ENCODE measurements at places on chromosomes 6 and 20.

DNA sequence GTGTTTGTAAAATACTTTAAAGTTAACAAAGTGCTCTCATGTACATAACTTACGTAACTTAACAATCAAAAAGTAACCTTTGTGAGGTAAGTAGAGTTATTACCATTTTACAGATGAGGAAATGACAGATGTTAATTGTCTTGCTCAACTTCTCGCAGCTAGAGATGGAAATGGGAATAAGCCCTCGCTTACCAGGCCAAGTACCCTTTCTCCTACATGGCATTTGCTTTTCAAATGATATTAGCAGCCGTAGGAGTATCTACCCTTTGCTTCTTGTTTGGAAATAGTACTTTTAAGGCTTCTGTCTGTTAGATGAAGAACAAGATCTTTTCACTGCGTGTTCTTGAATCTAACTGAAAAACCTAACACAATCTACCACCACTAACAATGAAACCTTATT is 15.5 kb downstream of the STX11 start:
- no peak for DNase-seq

DNA sequence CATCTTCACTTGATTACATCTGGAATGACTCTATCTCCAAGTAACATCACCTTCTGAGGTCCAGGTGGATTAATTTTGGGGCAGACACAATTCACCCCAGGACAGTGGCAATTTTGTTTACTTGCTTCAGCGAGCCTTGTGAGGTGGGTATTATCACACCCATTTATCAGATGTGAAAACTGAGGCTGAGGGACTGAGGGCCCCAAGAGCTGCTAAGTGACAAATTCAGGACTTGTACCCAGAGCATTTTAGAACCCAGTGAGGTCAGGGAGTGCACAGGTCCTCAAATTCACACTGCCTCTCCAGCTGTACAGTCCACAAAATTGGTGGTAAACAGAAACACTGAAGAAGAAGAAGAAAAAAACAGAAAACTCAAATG is 125.2 kb upstream of the PMEPA1 start:
- DNase-seq = no peak

- no peak for DNase-seq
Observed at GRCh38 chr6:52103623-52104022, 16.2 kb upstream of the PKHD1 start.

DNA sequence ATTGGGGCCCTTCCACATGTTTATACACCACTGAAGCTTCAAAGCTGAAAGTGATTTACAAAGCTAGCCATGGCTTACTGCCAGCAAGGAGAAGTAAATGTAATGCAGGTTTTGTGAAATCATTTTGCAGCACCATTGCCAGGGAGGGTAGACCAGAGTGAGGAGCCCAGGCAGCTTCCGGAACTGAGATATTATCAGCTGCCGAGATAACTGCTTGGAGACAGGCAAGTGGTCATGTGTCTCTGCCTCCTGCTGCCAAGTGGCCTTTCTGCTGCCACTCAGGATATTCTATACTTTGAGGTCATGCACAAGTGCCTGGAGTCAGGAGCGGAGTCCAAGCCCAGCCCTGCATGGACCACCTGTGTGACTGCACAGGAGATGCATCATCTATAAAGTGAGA is 160.2 kb downstream of the SYNDIG1 start:
- DNase-seq = no peak

GRCh38 chr6:118101220-118101619 is 194.2 kb downstream of the SLC35F1 start:
- DNase-seq = no peak

DNA sequence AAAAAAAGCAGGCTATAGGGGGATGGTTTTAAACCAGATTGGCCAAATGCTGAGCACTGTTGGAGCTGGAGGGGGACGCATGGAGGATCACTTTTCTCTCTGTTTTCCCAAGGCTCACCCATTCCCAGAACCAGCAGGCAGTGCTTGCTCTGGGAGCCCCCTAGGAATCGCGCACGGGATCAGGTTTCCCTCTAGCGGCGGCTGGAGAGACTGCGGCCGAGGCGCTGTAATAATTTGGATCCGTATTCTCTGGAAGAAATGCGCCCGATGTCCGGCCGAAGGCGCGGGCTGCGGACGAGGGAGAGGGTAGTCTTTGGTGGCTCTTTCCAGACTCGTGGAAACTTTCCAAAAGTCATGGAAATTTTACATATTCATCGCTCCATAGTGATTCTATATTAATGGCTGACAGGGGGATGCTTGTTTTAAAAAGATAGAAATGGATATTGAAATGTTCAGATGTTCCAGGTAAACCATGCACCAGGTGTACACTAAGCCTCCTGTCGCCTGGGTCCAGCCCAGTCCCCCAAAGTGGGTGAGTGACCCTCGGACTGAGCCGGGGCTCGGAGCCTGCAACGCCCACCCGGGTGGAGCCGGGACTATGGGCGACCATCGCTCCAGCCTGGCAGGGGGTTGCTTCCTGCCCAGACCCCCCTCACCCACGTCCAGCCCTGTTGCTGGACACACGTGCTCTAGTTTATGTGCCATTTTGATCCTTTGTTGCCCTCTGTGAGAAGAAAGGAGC is 78.7 kb upstream of the PHACTR3 start:
- peak; percentile 68 for DNase-seq

DNA sequence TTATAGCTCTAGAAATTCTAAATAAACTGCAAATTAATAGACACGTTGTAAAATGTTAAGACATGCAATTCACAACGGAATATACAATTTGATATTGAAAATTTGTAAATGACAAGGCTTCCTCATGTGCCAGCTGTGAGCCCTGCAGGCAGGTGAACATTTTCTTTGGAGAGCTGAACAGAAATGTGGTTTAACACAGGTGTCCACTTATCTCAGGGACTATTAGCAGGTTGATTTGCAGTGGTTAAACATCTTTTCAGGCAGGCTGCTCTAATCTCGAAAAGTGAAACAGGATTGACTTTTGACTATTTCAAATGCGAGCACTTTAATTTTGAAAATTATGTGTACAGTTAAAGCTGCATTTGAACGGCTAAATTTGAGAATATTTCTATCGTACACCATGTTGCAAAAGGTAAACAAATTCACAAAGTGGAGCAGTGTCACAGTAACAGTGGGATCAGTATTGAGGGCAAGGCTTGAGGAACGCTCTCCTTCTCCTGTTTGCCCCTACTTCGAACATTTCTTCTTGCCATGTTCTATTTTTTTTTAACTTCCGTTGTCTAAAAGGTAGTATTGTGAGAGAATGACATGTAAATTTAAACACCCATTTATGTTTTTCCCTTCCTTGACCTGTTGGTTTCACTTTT is 210.8 kb downstream of the CDKAL1 start:
- DNase-seq = no peak

DNA sequence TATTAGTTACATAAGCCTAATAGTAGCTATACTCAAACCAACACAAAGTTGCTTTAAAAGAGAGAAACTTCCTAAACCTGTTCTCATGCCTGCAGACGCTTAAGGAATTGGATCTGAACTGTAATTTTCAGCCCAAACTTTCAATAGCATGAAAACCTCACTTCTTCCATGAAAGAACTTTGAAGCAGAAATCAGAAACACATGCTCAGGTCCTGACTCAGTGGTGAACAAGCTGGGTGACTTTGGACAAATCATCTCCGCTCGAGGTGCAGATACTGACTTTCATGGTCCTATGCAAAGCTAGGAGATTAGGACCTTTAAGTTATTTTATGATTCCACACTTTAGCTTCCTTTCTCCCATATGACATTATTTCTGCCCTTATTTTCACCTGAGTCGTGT is 36.5 kb downstream of the NOX3 start:
- peak; percentile 11 for DNase-seq

DNA sequence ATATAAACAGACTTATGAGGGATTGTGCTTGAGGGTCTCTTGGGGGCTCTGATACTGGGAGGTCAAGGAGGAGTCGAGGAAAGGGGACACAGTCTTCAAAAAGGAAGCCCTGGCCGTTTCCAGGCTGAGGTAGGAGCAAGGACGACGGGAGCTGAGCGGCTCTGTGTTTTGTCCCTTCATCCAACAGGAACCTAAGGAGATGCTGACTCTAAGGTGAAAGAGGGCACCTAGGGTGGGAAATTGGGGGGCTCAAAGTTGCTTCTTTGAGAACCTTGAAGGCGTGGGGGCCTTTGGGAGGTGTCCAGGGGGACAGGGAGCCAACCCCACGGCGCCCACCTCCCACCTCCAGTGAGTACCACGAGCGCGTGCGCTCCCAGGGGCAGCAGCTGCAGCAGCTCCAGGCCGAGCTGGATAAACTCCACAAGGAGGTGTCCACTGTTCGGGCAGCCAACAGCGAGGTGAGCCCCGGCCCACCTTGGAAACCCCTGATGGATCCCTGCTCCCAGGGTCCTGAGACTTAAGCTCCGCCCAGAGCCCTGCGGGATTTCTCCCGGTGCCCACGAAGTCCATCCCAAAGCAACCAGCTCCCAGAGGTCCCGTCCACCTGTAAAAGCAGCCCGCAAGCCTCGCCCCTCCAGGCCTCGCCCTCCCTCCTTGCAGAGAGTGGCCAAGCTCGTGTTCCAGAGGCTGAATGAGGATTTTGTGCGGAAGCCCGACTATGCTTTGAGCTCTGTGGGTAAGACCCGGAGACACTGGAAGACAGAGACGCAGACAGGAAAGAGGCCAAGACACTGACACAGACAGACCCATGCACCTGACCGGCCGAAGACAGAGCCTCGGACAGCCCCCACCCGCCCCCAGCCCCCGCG is 2.9 kb downstream of the SPAG4 start:
- DNase-seq = peak; percentile 53

GRCh38 chr6:153553627-153554026 is 422.5 kb upstream of the RGS17 start:
- peak; percentile 21 for DNase-seq

GRCh38 chr6:17798477-17799154 is 91.9 kb upstream of the NUP153 start:
- DNase-seq = no peak

- DNase-seq = no peak
Observed at GRCh38 chr6:7232351-7232750, 80.6 kb downstream of the SSR1 start.

- DNase-seq = no peak
Observed at GRCh38 chr6:31126396-31127175, 6.3 kb upstream of the CDSN start.

- DNase-seq = no peak
Observed at GRCh38 chr6:39008737-39009136, 39.8 kb upstream of the GLP1R start.

DNA sequence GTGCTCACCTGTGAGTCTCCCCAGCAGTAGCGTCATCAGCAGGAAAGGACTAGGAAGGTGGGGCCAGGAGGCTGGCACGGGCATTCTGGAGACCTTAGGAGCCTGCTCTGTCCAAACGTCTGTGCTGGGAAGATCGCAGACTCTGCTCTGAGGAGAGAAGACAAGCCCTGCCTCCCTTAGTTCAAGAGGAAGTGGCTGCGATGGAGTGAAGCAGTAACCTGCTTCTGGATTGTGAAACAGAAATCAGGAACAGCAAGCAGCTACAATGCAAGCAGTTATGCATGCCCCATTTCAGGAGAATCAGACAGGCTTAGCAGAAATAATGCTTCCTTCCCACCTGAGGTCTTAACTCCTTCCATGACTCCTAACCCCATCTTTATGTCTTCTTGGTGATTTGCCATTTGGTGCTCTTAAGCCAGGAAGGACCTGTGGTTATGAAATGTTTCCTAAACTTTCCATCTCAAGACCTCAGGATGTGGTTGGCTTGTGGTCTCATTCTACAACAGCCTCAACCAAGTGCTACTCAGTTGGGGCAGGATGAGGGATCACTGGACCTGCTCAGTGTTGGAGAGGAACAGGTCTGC is at the start of gene SIRPB1:
Gene SIRPB1 (minus strand): TSS at position 149 of the 584 bp plus-strand sequence. CDS start 65 bp downstream, at position 84.
- DNase-seq = peak; percentile 0

DNA sequence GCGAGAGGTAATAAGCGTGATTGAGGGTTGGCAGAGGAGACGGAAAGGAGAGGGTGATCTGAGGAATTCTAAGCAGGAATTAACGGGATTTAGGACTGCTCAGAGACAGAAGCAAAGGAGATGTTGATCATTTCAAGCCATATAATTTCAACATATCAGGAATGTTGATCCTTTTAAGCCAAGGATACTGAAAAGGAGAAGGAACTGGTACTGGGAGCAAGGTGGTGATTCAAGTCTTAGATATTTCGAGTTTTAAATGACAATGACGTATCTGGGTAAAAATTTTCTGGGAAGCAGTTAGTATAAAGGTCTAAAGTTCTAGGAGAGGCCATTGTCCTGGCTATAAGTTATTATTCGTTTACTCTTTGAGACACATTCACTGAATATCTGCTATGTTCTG is 91.3 kb upstream of the OGFRL1 start:
- no peak for DNase-seq

DNA sequence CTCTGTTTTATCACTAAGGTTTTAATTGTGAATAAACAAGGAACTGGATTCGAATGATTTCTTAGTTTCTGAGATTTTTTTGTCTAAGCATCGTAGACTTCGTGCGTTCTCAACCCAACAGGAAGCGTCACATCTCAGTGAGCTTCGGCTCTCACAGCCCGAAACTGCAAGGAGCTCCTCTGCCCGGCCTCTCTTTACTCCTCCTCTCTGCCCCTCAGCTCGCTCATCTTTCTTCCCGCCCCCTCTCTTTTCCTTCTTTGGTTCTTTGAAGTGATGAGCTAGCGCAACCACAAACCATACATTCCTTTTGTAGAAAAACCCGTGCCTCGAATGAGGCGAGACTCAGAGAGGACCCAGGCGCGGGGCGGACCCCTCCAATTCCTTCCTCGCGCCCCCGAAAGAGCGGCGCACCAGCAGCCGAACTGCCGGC is 480 bp upstream of the NT5E start:
- peak; percentile 42 for DNase-seq

- peak; percentile 79 for DNase-seq
Observed at GRCh38 chr6:5398530-5398929, 137.2 kb downstream of the FARS2 start.

- DNase-seq = no peak
Observed at GRCh38 chr6:113979937-113980336, 9.0 kb upstream of the HDAC2 start.

DNA sequence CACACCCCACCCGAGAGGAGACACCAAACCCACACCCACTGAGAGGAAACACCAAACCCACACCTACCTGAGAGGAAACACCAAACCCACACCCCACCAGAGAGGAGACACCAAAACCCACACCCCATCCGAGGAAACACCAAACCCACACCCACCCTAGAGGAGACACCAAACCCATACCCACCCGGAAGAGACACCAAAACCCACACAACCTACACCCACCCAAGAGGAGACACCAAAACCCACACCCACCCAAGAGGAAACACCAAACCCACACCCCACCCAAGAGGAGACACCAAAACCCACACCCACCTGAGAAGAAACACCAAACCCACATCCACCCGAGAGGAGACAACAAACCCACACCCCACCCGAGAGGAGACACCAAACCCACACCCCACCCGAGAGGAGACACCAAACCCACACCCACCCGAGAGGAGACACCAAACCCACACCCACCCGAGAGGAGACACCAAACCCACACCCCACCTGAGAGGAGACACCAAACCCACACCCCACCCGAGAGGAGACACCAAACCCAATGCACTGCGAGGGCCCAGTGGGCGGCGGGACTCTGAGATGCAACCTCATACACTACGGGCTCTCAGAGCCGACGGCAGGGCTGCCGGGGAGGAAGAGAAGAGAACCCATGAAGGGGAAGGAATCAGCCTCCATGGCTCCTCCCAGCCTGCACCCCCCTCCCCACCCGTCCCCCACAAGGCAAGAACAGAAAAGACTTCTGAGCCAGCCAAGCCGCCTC is 83.3 kb downstream of the TAF4 start:
- no peak for DNase-seq

Data from RKO (cell line).